A549 treated with dexamethasone at 1 μM for 4 hours (cell line): ENCODE measurements at places on chromosomes 16 and 17. TPM values are rescaled to one million over a fixed set of nuclear protein-coding genes. Genes with fewer than 3 reads are reported as not detected.

The CCT6B gene
- 0.79 to 2.1 TPM (median 1.7 TPM) in 5 replicates for total RNA-seq

The C16orf92 gene
- total RNA-seq: not detected in 5 replicates

The C16orf46 gene
- 0.34 to 0.96 TPM (median 0.54 TPM) in 5 replicates for total RNA-seq

The ZNF19 gene
- total RNA-seq: 1.4 to 1.8 TPM (median 1.5 TPM) in 5 replicates

The ZNF174 gene
- 11.8 to 13.7 TPM (median 13.3 TPM) in 5 replicates for total RNA-seq

The ZNF688 gene
- total RNA-seq: 7.1 to 8.3 TPM (median 7.6 TPM) in 5 replicates

The CHST4 gene
- total RNA-seq: 0.05 TPM in 1 of 5 replicates, not detected in the others

The PIPOX gene
- total RNA-seq: 0.07 to 0.29 TPM (median 0.10 TPM) in 5 replicates

The TTLL6 gene
- total RNA-seq: 0.56 to 1.1 TPM (median 0.70 TPM) in 5 replicates

The TPSD1 gene
- total RNA-seq: not detected in 5 replicates

The FNDC8 gene
- 0.06 to 0.09 TPM (median 0.07 TPM) in 3 of 5 replicates, not detected in the others for total RNA-seq

The TVP23C gene
- 6.6 to 12.2 TPM (median 10.0 TPM) in 5 replicates for total RNA-seq

The TIGD7 gene
- 0.80 to 2.0 TPM (median 1.4 TPM) in 5 replicates for total RNA-seq

The ENGASE gene
- total RNA-seq: 7.8 to 18.8 TPM (median 14.8 TPM) in 5 replicates

The CCL8 gene
- total RNA-seq: not detected in 5 replicates

The NUPR1 gene
- total RNA-seq: 10.5 to 19.3 TPM (median 15.5 TPM) in 5 replicates

The PRR15L gene
- total RNA-seq: 2.3 to 3.2 TPM (median 2.8 TPM) in 5 replicates

The SMARCE1 gene
- total RNA-seq: 103 to 120 TPM (median 112 TPM) in 5 replicates

The NOMO2 gene
- total RNA-seq: 98.6 to 123 TPM (median 119 TPM) in 5 replicates

The MPV17L gene
- total RNA-seq: 4.2 to 6.7 TPM (median 6.1 TPM) in 5 replicates

The KCNG4 gene
- not detected in 5 replicates for total RNA-seq

The RNF227 gene
- total RNA-seq: 1.3 to 2.4 TPM (median 1.5 TPM) in 5 replicates

The PRSS53 gene
- total RNA-seq: 0.64 to 2.0 TPM (median 1.1 TPM) in 5 replicates

The SLC52A1 gene
- total RNA-seq: 0.34 to 1.0 TPM (median 0.65 TPM) in 5 replicates

The ZNRF1 gene
- total RNA-seq: 17.4 to 25.6 TPM (median 24.1 TPM) in 5 replicates

The TAC4 gene
- total RNA-seq: not detected in 5 replicates

The ANKRD40 gene
- total RNA-seq: 46.8 to 56.6 TPM (median 50.2 TPM) in 5 replicates

The RNU2-1 gene
- not detected in 5 replicates for total RNA-seq
